Choroid plexus epithelial cell (primary cell): ENCODE measurements at places on chromosomes 4 and X.

- DNase-seq, result no peak
Measured at GRCh38 chr4:149500806-149501205, 314.8 kb downstream of the IQCM start.

- DNase-seq, result no peak
Measured at GRCh38 chr4:188078116-188078515, 31.3 kb downstream of the TRIML2 start.

DNA sequence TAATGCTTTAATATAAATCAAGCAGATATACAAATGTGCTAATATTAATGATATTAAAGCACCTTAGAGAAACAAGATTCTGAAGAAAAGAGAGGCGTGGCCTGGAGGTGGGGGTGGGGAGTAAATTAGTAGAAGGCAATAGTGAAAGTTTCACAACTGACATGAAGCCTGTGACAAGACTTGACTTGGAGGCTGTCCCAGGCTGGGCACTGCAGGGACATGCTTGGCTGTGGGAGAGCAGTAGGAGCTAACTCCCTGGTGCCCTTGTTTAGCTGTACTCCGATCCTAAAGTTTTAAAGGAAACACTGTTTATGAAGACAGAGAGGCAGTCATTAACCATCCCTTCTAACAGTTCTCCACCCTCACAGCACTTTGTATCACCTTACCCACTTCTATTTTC, 239.0 kb upstream of the MAB21L2 start:
- DNase-seq, result no peak

DNA sequence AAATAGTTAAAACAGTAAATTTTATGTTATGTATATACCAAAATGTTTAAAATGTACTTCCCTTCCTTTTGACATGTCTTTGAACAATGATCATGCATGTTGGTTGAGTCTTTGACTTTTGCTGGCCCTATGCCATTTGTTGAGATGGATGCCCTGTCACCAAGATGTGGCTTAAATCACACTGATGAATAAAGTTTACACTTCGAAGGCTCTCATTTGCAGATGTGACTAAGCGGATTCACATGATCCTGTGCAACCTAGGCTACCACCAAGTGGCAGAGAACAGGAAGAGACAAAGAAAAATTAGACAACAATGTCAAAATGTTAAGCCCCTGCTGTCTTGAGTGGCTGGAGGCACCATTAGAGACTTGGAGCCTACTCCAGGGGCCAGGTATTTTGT, 139.9 kb downstream of the RAB28 start:
- DNase-seq, result no peak

DNA sequence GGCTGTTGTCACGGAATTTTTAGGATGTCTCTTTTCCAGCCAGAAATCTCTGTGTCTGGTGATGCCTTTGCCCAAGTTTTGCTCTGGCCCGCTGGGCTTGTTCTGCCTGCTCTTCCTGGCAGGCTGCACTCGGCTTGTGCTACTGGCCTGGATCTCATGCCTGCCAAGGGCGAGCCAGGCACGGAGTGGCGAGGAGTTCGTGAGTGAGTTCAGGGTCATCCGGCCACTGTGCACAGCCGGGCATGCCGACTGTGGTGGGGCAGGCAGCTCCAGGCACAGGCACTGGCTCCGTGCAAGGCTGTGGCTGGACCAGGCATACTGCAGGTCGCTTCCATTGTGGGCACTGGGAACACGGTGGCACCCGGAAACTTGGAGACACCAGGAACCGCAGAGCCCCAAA, 129.1 kb downstream of the ARHGAP10 start:
- no peak for DNase-seq

DNA sequence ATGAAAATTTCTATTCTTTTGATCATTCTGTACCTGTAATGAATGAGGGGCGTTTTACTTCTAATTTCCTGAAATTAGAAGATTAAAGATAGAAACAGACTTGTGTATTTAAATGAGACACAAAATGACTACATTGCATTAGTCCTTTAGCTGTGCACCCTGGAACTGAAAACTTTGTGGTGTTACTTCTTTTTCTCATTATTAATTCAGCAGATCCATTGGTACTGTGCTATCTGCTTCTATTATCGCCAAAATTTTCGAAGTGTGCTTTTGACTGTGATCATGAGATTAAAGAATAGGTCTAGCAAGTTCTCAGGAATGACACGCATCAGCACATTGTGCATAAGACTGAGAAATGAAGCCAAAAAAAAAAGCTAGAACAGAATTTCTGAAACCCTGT, 1938.9 kb upstream of the TENM3 start:
- DNase-seq, result no peak

- DNase-seq, result no peak
Measured at GRCh38 chr4:73343432-73343831, 60.7 kb upstream of the ALB start.

GRCh38 chr4:8870647-8871416, 807 bp downstream of the HMX1 start:
- DNase-seq, result no peak
